ENCODE measurements at places on chromosomes 7 and 10.
A peak's percentile ranks its signal among the peaks of the same experiment; 100 is the strongest.

DNA sequence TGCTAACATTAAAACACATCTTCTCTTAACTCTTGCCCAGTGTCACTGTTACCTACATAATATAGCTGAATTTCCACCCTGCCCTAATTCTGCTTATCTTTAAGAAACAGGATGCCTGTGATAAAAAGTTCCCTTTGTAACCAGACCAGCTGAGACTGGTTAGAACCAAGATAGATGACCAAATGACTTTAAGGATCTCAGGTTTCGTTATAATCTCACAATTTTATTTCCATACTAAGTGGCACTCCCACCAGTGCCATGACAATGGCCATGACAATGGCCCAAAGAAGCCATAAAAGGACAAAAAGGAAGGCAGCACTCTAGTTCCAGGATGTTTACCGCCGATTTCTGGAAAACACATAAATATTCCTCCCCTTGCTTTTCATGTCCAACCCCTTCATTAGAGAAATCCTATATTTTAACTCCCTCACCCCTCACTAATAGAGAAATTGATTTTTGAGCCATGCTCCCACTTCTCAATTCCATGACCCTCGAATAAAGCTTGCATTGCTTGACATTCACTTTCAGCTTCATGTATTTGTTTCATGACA is 126.1 kb downstream of the ELAPOR2 start:
- no peak for DNase-seq

- DNase-seq: no peak
Observed at GRCh38 chr7:103388469-103389140, 41.2 kb downstream of the PSMC2 start.

- no peak for DNase-seq
Observed at GRCh38 chr7:151781161-151781845, 95.6 kb downstream of the PRKAG2 start.

DNA sequence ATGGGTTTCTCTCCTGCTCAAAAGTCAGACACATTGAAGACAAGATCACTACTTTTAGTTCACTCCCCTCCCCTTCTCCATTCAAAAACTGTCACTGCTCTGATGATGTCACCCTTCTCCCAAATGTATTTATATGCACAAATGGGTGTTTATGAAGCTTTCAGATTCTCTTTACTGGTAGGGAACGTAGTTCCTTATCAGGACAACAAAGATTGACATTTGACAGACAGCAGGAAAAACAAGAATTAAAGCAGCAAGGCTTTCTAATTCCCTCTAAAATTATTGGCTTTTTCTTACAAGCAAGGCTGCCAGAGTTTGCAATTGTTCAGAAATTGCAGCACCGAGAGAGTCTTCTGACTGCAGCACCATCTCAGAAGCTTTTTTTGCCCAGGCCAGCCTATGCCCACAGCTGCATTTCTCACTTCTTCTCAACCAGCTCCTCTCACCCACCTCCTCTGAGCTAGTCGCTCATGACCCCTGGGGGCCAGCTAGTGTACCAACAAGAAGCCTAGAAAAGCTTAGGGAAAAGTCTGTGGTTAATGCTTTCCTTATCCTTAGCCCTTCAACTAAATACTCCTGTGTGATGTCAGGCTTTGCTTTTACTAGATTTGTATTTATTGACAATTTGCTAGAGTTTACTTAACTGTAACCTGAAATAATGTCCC is 265.1 kb downstream of the HTR7 start:
- DNase-seq: peak; percentile 72

GRCh38 chr7:70000737-70001348 is 402.6 kb downstream of the AUTS2 start:
- no peak for DNase-seq

DNA sequence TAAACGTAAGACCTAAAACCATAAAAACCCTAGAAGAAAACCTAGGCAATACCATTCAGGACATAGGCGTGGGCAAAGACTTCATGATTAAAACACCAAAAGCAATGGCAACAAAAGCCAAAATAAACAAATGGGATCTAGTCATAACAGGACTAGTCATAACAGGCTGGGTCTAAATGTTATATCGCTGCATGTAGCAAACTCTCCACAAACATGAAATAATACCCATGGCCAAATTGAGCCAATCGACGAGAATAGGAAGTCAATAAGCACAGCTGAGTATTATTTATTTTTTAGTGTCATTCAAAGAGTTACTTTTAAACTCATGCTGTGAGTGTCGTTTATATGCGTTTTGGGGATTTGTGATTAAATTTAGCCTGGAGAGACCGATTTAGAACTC is 225.1 kb downstream of the TFEC start:
- no peak for DNase-seq

- peak; percentile 79 for DNase-seq
Observed at GRCh38 chr10:75187961-75188426, 22.6 kb upstream of the VDAC2 start.

DNA sequence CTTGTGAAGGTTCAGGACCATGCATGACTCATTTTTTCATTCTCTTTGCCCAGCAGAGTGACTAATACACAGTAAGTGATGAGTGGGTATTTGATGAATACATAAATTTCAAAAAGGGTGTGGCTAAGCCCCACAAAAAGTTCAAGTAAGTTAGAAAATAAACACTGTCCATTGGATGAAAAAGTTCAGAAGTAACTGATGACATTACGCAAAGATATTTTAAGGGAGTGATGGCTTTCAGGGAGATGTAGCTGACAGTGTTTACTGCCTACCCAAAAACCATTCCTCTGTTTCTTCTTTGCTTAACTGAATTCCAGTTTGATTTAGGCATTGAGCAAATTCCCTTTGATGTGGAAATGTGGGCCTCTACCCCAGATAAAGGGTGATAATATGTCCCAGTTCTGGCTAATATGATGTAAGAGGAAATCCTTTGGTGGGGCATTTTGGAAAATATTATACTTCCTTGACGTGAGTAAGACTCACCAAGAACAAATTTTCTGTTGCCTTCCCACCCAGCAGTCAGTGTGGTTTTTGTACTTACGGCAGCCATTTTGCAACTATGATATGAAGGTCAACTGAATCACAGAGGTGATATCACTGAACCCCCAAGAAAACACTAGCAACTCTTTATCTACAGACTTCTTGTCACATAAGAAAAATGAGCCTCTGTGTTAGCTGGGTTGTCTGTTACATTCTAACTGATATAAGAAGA is 29.0 kb upstream of the EBLN1 start:
- DNase-seq: no peak

- peak; percentile 14 for DNase-seq
Observed at GRCh38 chr7:119996634-119997033, 276.3 kb upstream of the KCND2 start.

DNA sequence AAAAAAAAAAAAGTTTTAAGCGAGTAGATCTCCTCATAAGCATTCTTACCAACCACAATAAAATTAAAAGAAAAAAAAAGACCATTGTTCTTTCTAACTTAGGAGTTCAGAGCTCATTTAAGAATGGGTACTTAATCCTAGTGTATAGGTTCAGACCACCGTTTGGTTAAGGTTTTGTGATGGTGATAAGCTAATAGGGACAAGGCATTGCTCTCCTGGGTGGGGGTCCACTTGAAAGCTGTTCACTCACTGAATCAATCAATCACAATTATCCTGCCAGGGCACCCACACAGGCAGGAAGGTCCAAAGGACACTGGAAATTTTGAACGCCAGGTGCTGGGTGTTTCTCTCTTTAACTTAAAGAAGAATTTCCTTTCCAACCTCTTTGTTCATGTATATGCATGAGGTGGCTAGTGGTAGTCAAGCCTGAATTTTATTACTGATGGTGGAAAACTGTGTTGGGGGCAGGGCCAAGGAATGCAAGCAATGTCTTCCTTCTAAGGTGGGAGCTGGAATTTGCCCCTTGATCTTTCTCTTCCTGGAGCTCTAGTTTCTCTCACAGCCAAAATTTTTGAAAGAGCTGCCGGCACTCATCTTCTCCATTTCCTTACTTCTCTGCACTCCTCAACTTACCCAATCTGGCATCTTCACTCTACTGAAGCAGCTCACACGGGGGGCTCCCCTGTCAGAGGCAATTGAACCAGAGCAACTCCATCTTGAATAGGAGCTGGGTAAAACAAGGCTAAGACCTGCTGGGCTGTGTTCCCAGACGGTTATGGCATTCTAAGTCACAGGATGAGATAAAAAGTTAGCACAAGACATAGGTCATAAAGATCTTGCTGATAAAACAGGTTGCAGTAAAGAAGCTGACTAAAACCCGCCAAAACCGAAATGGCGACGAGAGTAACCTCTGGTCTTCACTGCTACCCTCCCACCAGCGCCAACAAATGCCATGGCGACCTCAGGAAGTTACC is 7.5 kb upstream of the FAM131B start:
- no peak for DNase-seq

DNA sequence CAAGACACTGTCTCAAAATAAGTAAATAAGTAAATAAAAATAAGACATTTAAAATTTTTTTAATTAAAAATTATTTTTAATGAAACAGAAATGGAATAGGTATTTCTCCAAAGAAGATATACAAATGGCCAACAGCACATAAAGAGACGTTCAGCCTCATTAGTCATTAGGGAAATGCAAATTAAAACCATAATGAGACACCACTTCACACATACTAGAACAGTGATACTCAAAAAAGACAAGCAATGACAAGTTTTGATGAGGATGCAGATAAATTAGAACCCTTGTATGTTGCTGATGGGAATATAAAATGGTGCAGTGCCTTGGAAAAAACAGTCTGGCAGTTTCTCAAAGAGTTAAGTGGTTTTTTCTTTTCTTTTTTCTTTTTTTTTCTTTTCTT is 26.5 kb upstream of the C10orf67 start:
- DNase-seq: no peak

- peak; percentile 52 for DNase-seq
Observed at GRCh38 chr7:98314469-98314868, 33.0 kb downstream of the BRI3 start.

GRCh38 chr10:59561477-59562121 is 148.1 kb downstream of the SLC16A9 start:
- no peak for DNase-seq

GRCh38 chr7:134778941-134779740 is at the start of gene CALD1:
CALD1 (plus strand) TSS chr7:134779634; CDS start chr7:134867734, 88,100 bp downstream.
- DNase-seq: no peak

- no peak for DNase-seq
Observed at GRCh38 chr7:11369696-11370095, 396.0 kb downstream of the PHF14 start.

GRCh38 chr10:63799521-63800300 is 278.5 kb downstream of the REEP3 start:
- no peak for DNase-seq

GRCh38 chr7:127665922-127666321 is 13.9 kb downstream of the SND1 start:
- DNase-seq: no peak

GRCh38 chr7:130887957-130888371 is 154.0 kb upstream of the KLF14 start:
- no peak for DNase-seq

GRCh38 chr10:84401854-84402611 is 73.6 kb downstream of the CCSER2 start:
- no peak for DNase-seq

All from GM12865 (cell line).